ENCODE measurements at places on chromosomes 7 and 10.

- DNase-seq, result no peak
These were observed 1.3 kb upstream of the TRIM24 start for GRCh38 chr7:138458576-138459412.

- DNase-seq, result no peak
These were observed 831.0 kb downstream of the NXPH1 start for GRCh38 chr7:9264395-9264794.

DNA sequence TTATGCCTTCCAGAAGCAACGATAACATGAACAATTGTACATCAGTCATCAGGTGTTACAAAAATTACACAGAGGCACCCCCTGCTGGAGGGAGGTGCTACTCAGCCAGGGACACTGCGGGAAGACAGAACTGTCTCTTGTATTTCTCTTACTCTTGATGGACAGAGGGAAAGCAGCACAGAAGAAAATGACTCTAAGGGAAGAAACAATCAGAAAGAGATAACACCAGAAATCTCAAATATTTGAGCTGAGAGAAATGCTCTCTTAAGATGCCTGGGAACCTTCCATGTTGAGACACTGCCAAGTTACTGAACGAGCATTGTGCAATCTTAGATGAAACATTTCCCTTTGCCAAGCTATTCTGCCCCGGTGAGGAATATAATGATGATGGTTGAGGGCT lies 227.6 kb upstream of the NPSR1 start:
- DNase-seq, result no peak

- DNase-seq, result no peak
These were observed 103.0 kb downstream of the VOPP1 start for GRCh38 chr7:55469271-55469681.

DNA sequence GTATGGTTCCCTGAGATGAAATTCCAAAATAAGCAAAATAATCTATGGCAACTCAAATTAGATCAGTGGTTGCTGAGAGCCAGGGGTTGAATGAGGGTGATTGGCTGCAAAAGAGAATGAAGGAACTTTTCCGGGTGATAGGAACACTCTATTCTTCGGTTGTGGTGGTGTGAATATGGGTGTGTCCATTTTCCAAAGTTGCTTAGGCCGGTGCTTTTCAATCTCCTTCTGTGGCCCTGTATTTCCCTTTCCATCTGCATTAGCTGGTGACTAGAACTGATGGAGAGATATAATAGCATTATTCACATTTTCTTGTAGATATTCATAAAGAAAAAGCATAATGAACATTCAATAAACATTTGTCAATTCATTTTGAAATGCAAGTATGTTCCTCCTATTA lies 382.9 kb downstream of the TFEC start:
- DNase-seq, result no peak

DNA sequence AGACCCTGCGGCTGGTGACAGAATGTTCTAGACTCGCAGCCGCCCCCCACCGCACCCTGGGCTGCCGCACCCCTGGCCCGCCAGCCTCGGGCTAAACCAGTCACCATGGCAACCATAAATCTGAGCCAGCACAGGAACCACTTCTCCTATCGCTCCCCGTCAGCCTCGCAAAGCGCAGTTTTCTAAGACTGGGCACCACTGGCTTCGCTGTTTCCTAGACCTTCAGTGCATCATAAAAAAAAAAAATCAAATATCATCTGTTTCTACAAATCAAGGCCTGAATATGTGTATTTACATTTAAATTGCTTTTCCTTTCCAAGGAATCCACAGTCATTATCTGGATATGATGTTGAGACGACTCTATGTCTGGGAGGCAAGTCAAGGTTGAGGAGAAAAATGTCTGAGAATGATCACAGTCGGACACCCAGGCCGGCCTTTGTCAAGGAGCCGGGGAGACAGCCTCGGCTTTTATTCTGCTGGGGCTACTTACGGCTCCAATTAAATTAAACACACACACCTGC lies 99.9 kb downstream of the PTPRN2 start:
- no peak for DNase-seq

All from cerebellar nuclear complex (tissue), 1 donor.